ENCODE measurements at places on chromosomes 12 and 14. TPM values are rescaled to one million over a fixed set of nuclear protein-coding genes. Genes with fewer than 3 reads are reported as not detected.

GRCh38 chr12:104784592-104784991 is 173.5 kb downstream of the SLC41A2 start:
- no peak overlapping the region for H3K27ac ChIP-seq
- H3K4me1 ChIP-seq: no peaks in the 10 kb centered on the region
- H3K27me3 ChIP-seq: no peaks in the 10 kb centered on the region

Gene HOXC5
- polyA plus RNA-seq: 0.51 TPM

GRCh38 chr14:75147423-75148071 is 20.7 kb upstream of the NEK9 start:
- H3K27me3 ChIP-seq: no peaks in the 10 kb centered on the region
- peak; percentile 90 for DNase-seq
- peaks cover 11% of the 10 kb centered on the region for H3K36me3 ChIP-seq

DNA sequence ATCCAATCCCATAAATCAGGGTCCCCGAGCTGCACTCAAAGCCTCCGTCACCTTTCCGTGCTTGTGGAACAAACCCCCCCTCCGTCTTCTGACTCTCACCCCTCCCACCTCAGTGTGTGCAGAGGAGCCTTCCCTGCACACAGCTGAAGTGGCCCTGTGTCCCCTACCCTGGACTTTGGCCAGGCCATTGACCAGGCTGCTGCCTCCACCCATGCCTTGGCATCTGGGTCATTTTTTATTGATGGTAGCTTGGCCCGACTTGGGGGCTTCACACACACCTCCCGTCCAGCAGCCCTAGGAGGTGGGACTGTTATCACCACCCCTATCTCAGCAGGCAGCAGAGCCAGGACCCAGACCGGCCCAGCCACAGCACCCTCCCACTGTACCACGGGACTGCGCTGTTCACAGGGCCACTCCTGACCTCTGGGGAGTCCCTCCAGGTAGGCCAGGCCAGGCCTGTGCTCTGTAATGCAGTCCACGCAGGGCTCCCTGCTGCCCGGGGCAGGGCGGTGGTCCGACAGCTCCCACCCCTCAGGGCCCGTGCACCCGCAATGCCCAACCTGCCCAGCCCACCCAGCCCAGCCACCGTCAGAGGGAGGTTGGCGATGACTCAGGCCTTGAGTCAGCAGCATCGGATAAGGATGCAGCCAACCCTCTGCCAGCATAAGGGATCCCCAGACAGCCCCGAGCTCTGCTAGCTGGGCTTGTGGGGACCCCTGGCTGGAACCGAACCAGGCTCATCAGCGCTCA is 9.2 kb upstream of the INF2 start:
- peak overlapping the region; percentile 70 for H3K27ac ChIP-seq
- DNase-seq: peak; percentile 91
- H3K4me3 ChIP-seq: no peak overlapping the region
- no peaks in the 10 kb centered on the region for H3K27me3 ChIP-seq

- H3K4me1 ChIP-seq: peaks cover 35% of the 10 kb centered on the region
- no peaks in the 10 kb centered on the region for H3K27me3 ChIP-seq
- no peak overlapping the region for H3K4me3 ChIP-seq
- no peaks in the 10 kb centered on the region for H3K36me3 ChIP-seq
- H3K27ac ChIP-seq: no peak overlapping the region
These were observed 3.6 kb downstream of the SLC25A29 start for GRCh38 chr14:100302616-100303015.

Gene SIX6
- 0.08 TPM for polyA plus RNA-seq

GRCh38 chr12:94795520-94795919 is 145.2 kb upstream of the TMCC3 start:
- no peaks in the 10 kb centered on the region for H3K4me1 ChIP-seq
- DNase-seq: no peak
- H3K4me3 ChIP-seq: no peak overlapping the region
- no peaks in the 10 kb centered on the region for H3K36me3 ChIP-seq
- H3K27me3 ChIP-seq: no peaks in the 10 kb centered on the region

DNA sequence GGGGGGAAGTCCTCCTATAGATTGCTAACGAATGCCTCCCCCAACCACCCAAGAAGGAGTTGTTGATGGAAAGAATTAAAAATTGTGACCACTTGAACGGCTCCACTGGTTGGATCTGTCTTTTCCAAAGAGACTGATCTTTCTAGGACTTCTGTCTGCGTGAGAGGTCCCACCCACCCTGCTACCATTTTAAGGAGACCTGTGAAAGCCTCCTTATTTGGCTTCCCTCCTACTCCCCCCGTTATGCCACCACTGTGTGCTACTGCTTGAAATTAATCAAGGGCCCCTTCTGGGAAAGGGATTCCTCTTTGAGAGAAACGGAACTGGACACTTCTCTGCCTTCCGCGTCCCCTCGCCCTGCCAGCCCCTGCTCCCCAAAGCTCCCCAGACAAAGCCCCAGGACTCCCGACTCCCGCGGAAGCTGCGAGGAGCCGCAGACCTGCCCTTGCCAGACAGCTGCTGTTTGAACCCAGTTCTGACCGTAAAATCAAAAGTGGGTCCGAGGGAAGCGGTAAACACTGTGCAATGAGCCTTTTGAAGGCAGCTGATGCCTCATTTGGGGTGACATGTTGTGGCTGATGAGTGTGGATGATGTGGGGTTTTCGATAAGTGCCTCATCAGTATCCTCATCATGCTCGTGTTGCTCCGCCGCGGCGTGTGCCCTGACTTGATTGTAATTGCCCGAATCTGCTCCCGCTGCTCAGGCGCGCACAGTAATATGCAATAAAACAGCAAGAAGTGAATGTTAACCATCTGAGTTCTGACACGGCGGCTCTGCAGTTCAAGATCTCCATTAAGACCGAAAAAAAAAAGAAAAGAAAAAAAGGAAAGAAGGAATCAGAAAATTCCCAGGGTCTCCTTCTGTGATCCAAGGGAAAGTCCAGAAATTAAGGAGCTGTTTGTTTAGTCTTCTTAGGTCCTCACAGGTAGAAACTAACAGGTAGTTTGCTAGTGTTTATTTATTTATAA is 48.2 kb downstream of the MBIP start:
- H3K27me3 ChIP-seq: peaks cover 5% of the 10 kb centered on the region
- no peak for DNase-seq
- H3K36me3 ChIP-seq: no peaks in the 10 kb centered on the region
- H3K4me3 ChIP-seq: peak overlapping the region; percentile 37
- H3K4me1 ChIP-seq: no peaks in the 10 kb centered on the region

Gene LPAR5
- 2.2 TPM for polyA plus RNA-seq

Gene GPRC5A
- polyA plus RNA-seq: 2.0 TPM

Gene IL31
- polyA plus RNA-seq: not detected

- peaks cover 6% of the 10 kb centered on the region for H3K4me1 ChIP-seq
- no peak overlapping the region for H3K4me3 ChIP-seq
- H3K27me3 ChIP-seq: no peaks in the 10 kb centered on the region
- no peaks in the 10 kb centered on the region for H3K36me3 ChIP-seq
- no peak overlapping the region for H3K27ac ChIP-seq
These were observed 71.1 kb downstream of the EPS8 start for GRCh38 chr12:15717940-15718567.

Gene SLC25A29
- 277 TPM for polyA plus RNA-seq

DNA sequence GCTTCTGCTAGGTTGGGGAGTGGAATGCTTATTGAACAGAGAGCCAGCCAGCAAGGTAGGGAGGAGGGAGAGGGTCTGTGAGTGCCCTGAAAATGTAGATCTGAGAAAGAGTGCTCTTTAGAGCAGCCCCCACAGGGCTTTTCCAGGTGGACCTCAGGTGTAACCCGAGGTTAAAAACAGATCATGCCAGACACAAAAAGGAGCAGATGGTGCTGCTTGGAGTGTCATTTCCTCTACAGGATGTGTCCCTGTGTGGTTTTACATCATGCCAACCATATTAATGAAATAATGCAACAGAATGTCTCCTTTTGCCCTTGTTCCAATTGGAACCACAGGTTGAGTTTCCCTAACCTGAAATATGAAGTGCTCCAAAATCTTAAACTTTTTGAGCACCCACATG is 6.4 kb downstream of the SUSD6 start:
- no peak overlapping the region for H3K4me3 ChIP-seq
- H3K4me1 ChIP-seq: peaks cover 62% of the 10 kb centered on the region
- H3K27me3 ChIP-seq: no peaks in the 10 kb centered on the region
- no peak for DNase-seq
- peak overlapping the region; percentile 97 for H3K27ac ChIP-seq
- H3K36me3 ChIP-seq: no peaks in the 10 kb centered on the region

- peak overlapping the region; percentile 18 for H3K27ac ChIP-seq
- H3K4me3 ChIP-seq: no peak overlapping the region
- peak; percentile 22 for DNase-seq
- peaks cover 31% of the 10 kb centered on the region for H3K4me1 ChIP-seq
- H3K27me3 ChIP-seq: no peaks in the 10 kb centered on the region
These were observed 6.7 kb downstream of the PSEN1 start for GRCh38 chr14:73143003-73143402.

DNA sequence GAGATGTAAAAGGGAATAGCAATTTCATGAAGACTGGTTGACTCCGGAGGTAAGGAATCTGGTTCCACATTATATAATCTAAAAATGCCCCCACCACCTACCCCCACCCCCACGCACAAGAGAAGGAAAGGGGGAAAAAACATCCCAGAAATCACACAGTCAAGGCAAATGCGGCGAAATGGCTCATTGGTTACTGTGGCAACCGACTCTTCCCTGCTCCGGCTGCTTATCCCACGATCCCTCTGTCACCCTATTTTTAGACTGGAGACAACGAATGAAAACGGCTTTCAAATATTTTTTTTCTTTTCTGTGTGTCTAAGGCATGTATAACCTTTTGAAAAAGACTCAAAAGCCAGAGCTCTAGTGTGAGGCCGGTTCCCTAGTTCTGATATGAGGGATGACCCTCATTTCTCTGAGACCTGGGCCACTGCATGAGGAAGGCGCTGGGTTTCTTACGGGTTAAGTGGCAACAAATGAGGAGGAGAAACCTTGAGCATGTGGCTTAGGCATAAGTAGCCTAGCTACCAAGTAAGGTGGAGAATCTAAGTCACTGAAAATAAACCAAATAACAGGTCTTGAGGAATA is 148.3 kb upstream of the GRIN2B start:
- H3K4me1 ChIP-seq: no peaks in the 10 kb centered on the region
- H3K4me3 ChIP-seq: no peak overlapping the region
- H3K27ac ChIP-seq: no peak overlapping the region

DNA sequence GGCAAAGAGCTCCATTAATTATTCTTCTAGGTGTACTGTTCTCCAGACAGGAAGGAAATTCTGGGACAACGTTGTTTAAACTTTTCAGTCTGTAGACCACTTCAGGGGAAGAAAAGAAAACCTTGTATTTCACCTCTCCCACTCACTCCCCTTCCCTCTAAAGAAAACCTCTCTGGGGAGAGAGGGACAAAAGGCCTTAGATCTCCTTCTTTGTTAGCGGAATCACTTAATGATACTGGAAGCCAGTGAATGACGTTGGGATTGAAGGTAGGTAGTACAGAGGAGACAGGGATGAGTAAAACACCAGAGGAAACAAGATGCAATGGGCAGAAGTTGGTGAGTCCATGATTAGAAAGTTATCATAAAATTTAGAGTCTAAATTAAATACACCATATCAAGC is 38.7 kb upstream of the SGPP1 start:
- no peak for DNase-seq
- H3K36me3 ChIP-seq: no peaks in the 10 kb centered on the region
- no peak overlapping the region for H3K4me3 ChIP-seq
- no peaks in the 10 kb centered on the region for H3K27me3 ChIP-seq
- H3K4me1 ChIP-seq: no peaks in the 10 kb centered on the region

Gene ULK1
- polyA plus RNA-seq: 123 TPM

Data from adrenal gland (tissue), 19 donors.